ENCODE measurements at places on chromosomes 5 and 9.

DNA sequence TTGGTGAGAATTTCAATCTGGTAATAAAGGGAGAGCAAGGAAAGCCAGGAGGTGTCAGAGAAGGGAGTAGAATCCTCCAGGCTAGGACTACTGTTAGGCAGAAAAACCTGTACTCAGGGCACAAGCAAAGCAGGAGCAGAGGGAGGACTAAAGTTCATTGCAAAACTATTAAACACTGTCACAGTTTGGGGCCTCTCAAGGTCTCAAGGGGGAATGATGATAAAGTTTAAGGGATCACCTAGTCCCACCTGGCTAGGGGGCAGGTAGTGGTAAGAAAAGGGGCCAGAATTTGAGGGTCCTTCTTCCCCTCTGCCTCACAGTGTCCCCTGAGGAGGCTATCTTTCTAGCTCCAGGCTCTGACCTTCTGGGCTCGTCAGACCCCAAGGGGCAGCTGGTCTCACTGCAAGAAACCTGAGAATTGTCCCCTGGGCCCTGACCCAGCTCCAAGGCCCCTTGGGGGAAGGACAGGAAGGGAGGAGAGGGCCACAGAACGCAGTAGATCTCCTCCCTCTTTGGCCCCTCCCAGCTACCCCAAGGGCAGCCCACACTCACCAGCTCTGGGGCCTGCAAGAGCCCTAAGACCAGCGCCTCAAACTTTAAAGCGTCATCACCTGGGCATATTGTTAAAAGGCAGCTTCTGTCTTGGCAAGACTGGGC, 974 bp downstream of the CCDC69 start:
- DNase-seq: no peak

DNA sequence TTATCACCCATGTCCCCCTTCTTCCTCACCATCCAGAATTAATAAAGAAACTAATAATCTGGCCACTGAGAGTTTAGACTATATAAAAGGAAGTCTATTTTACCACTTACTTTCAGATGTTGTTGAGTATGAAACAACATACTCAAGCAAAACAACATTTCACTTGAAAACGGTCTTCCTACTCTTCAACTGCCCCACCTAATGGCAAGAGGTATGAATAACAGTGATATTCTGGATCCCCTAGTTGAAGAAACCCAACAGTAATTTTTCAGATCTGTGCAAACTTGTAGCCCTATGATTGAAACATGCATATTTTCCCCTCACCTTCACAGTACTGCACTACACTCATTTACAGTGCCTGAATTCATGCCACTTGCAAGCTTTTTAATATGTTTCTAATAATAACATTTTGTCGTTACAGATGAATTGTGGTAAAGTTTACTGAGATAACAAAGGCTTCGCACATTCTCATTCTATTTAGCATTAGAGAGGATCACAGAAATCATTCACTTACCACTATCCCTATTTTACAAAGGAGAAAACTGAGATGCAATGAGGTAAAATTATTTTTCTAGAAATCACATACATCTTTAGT, 267.9 kb upstream of the PDE4D start:
- no peak for DNase-seq

DNA sequence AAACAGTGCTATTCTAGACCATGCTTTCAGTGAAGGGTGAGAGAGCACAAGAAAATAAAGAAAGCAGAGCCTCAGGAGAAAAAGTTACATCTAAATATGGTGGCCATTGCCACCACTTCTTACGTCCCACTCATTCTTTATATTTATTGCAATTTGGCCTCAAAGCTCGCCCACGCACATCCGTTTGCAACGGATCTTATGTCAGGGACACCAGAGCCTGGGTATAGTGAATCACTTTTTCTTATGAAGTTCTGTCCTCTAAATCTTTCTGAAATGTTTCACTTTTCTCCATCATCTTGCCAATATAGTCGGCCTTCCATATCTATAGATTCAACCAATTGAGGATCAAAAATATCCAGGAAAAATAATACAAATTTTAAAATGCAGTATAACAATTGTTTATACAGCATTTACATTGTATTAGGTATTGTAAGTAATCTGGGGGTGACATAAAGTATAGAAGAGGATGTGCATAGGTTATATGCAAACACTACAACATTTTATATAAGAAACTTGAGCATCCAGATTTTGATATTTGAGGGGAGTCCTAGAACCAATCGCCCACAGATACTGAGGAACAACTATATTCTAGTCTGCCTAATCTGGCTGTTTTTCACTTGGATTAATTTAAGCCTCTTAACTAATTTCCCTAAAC, 35.2 kb downstream of the GOLPH3 start:
- peak; percentile 41 for DNase-seq

GRCh38 chr5:73304381-73304780, 131.4 kb downstream of the TMEM174 start:
- no peak for DNase-seq

GRCh38 chr5:97547999-97548738, 365.1 kb upstream of the RIOK2 start:
- DNase-seq: no peak

All from activated CD4-positive, alpha-beta T cell treated with anti-CD3 and anti-CD28 coated beads for 24 hours (primary cell).